Muscle of back (tissue), 13 donors: ENCODE measurements at places on chromosomes 13 and 19.

DNA sequence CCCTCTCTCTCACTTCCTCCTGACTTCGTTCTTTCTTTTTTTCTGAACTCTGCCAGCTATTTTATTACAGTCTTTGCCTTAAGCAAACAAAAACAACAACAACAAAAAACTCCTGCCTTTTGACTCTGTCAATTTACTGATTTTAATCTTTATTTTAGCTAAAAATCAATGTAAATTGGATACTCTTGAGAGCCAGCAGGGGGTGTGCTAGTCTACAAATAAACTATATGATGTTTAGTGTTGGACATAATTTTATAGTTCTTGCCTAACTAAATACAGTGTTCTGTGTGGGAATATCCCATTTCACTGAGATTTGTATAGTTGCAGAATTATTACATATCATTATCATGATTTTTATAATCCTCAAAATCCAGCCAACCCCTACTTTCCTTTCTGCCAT is 1199.9 kb upstream of the SPRY2 start:
- DNase-seq, result peak; percentile 25

GRCh38 chr13:93066187-93066586 is 160.4 kb upstream of the GPC6 start:
- peak; percentile 35 for DNase-seq

GRCh38 chr19:2249880-2250765 is 1.0 kb downstream of the AMH start:
- no peak for DNase-seq

- peak; percentile 73 for DNase-seq
These were observed 772.0 kb downstream of the DIAPH3 start for GRCh38 chr13:59391696-59392095.

GRCh38 chr19:10133596-10133995 is 13.9 kb upstream of the EIF3G start:
- DNase-seq, result no peak

GRCh38 chr19:49555600-49556411 is 24.6 kb downstream of the NOSIP start:
- no peak for DNase-seq

- no peak for DNase-seq
These were observed 683.4 kb downstream of the PCDH9 start for GRCh38 chr13:66546534-66547379.

- DNase-seq, result peak; percentile 57
These were observed 129.7 kb downstream of the SLC7A1 start for GRCh38 chr13:29465741-29466293.

GRCh38 chr13:90307136-90307535 is 1040.4 kb upstream of the MIR17HG start:
- DNase-seq, result no peak

GRCh38 chr13:21420706-21421105 is 38.4 kb downstream of the ZDHHC20 start:
- no peak for DNase-seq

- DNase-seq, result no peak
These were observed 45.8 kb upstream of the RCBTB2 start for GRCh38 chr13:48578516-48579164.

- peak; percentile 94 for DNase-seq
These were observed 151.7 kb downstream of the DCLK1 start for GRCh38 chr13:35979361-35979951.

GRCh38 chr19:3572132-3572854 is 451 bp upstream of the HMG20B start:
- peak; percentile 100 for DNase-seq

GRCh38 chr13:112876305-112877000 is 92.6 kb upstream of the MCF2L start:
- DNase-seq, result no peak

GRCh38 chr13:46860722-46861121 is 36.1 kb downstream of the HTR2A start:
- DNase-seq, result no peak

GRCh38 chr19:45154064-45154827 is 6.5 kb downstream of the NKPD1 start:
- DNase-seq, result no peak

- no peak for DNase-seq
These were observed 104.1 kb downstream of the NDFIP2 start for GRCh38 chr13:79585033-79585432.

GRCh38 chr19:54955376-54955775 is 8.0 kb upstream of the NLRP7 start:
- no peak for DNase-seq

DNA sequence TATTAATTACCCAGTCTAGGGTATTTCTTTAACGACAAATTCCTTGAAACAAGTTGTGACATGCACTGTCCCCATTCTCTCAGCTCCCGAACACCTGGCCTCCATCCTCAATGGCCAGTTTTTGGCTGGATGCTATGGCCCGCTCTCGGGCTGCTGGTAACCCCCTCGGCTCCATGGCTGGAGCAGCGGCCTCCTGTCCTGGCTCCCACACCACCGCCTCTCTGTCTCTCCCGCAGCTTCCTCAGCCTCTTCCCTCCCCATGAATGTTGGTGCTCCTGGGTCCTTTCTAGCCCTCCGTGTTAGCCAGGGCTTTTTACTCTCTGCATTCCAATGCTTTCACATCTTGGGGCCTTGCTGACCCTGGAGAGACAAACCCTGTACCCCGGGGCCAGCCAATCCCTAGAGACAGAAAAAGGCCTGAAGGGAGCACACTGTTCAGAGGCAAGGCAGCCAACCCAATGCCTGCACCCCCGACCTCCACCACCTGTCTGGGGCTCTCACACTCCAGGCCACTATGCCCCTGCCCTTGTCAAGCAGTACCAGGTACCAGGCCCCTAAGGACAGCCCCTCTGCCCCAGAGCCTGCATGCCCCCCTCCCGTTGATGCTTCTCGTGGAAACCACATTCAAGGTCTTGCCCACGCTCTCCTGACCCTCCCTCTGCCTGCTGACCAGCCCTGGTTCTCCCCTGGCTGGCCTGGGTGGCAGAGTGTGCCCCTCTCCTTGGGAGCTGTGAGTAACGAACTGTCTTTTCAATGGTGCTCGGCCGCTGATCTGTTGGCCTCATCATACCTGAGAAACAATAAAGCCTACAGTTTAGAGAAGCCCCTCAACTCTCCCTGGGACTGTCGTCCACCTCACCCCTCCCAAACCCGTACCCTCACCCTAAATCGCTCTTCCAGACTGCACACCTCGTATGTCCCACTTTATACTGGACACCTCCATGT is 86.9 kb upstream of the GPR183 start:
- DNase-seq, result no peak

- no peak for DNase-seq
These were observed 140.5 kb downstream of the NDFIP2 start for GRCh38 chr13:79621449-79621848.

DNA sequence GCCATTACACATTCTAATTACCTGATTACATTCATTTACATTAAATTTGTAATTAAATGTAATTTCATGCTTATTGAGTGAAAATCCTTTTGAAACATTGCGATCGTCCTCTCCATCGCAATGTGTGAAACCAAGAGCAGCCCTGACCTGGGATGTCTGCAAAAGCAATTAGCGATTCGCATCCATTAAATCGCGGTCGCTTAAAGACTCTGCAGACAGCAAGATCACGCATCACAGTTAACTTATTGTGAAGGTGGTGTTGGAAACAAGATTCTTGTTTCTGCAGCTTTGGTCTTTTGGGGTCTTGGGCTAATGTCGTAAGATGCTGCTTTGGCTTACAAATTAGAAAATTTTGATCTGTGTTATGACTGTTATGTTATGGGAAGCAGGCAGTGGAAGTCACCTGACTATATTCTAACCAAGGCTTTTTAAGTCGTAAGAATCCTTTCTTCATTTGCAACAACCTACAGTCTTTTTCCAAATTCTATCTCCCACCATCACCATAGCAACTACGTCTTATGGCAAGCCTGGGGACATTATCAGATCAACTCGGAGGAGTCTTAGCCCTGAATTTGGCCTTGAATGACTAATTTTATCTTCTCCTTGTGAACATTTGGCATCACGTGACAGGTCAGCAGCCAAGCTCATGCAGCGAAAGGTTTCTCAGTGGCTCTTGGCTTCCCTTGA is 142.8 kb upstream of the SOX1 start:
- DNase-seq, result no peak

- no peak for DNase-seq
These were observed 200.2 kb downstream of the KCNRG start for GRCh38 chr13:50215399-50215798.

- no peak for DNase-seq
These were observed 853.3 kb downstream of the GPC5 start for GRCh38 chr13:92251671-92252210.

GRCh38 chr13:43303033-43303729 is 279.8 kb downstream of the DNAJC15 start:
- DNase-seq, result peak; percentile 64

- no peak for DNase-seq
These were observed 98.4 kb downstream of the ZIC5 start for GRCh38 chr13:99873141-99873540.

DNA sequence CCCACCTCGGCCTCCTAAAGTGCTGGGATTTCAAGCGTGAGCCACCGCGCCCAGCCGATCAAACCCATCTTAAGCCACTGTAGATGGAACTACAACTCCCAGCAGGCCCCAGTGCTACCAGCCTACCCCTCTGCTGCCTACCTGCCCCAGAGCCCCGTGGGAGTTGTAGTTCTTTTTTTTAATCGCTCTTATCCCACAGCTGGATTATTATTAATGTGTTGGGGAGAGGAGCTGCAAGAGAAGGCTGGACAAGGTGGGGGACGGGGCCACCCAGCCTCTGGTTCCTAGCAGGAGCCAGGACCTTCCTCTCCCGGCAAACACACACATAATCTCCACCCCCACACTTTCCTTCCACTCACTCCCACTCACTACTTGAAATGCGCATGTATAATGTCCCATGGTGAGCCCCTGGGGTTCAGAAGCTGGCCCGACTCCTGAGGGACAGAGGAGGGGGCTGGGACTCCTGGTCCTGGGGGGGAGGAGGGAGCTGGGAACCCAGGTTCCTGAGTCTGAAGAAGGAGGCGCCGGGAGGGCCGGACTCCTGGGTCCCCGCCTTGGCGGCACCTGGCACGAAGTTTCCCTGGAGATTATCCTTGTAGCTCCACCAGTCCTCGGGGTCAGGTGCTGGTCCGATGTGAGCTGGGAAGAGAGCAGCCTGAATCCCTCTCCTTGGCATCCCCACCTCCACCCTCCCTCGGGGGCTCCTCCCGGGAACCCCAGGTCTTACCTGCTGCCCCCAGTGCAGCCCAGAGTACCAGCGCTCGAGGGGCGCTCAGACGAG is 958 bp downstream of the CA11 start:
- peak; percentile 80 for DNase-seq

- DNase-seq, result no peak
These were observed 33.7 kb downstream of the NFILZ start for GRCh38 chr19:8663920-8664670.

DNA sequence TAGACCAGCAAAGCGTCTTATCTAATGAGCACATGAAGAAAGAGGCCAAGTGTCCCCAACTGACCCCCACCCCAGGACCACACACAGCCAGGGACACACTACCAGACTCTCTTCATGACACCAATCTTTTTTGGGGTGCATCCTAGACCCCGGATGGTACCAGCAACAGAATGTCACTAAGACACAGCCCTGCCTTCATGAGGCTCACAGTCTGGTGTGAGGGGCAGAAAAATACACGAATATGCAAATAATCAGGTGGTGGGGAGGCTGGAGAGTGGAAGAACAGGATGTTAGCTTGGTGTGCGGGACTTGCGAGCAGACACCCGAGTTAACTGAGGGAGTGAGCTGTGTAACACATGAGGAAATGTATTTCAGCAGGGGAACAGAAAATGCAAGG is 17.5 kb downstream of the AKT2 start:
- DNase-seq, result no peak

DNA sequence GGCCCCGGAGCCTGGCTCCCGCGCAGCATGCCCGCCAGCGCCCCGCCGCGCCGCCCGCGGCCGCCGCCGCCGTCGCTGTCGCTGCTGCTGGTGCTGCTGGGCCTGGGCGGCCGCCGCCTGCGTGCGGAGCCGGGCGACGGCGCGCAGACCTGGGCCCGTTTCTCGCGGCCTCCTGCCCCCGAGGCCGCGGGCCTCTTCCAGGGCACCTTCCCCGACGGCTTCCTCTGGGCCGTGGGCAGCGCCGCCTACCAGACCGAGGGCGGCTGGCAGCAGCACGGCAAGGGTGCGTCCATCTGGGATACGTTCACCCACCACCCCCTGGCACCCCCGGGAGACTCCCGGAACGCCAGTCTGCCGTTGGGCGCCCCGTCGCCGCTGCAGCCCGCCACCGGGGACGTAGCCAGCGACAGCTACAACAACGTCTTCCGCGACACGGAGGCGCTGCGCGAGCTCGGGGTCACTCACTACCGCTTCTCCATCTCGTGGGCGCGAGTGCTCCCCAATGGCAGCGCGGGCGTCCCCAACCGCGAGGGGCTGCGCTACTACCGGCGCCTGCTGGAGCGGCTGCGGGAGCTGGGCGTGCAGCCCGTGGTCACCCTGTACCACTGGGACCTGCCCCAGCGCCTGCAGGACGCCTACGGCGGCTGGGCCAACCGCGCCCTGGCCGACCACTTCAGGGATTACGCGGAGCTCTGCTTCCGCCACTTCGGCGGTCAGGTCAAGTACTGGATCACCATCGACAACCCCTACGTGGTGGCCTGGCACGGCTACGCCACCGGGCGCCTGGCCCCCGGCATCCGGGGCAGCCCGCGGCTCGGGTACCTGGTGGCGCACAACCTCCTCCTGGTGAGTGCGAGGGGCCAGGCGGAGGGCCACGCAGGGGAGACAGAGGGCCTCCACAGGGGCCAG is at the start of gene KL:
Gene KL (plus strand): TSS at position 10 of the 909 bp plus-strand sequence. CDS start 18 bp downstream, at position 28.
- DNase-seq, result no peak

DNA sequence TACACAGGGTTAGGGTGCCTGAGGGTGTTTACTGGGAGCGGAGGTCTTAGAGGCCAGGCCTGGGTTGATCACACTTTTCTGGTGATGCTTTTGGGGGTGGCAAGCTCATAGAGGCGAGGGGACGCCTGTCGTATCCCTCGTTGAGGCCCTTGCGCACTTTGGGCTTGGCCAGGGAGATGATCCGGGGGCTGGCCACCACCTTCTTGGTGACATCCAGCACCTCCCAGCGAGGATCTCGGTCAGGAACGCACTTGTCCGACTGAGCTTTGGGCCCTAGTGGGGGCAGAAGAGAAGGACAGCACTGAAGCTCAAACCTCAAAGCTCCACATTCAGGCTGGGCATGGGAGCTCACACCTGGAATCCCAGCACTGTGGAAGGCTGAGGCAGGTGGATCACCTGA is 17.6 kb upstream of the MIER2 start:
- no peak for DNase-seq

DNA sequence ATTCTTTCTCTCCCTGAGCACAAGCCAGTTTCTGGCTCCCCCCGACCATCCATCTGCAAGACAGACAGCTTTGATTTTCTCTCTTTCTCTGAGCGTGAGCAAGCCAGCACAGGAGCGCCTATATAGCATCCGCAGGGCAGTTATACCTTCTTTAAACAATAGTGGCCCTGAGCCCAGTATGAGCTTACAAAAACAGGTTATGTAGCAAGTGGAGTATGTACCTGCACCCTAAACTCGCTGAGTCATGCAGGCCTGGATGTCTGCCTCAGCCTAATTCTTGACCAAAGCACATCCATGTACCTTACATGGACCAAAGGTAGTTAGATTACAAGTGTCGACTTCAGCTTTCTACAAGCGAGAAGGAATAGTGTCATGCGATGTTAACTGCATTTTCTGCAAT is 61.7 kb downstream of the RAP2A start:
- no peak for DNase-seq
